H1 (cell line): ENCODE measurements at places on chromosomes 7 and 10.

DNA sequence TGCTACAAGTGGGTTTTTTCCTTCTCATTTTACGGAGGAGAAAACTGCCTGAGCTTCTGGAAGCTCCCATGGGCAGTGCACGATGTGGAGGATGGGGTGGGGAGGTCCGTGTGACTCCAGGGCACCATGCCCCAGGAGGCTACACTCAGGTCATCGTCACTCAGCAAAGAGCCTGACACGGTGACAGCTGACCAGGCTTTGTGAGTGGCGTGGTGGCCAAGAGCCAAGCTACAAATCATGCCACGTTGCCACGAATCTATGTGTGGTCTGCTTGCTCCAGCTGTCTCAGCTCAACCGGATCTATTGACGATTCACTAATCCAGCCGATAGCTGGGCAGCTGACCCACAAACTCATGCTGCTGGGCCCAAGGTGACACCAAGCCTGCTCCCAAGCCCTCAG lies 27.6 kb upstream of the C10orf71 start:
- no peak for DNase-seq

DNA sequence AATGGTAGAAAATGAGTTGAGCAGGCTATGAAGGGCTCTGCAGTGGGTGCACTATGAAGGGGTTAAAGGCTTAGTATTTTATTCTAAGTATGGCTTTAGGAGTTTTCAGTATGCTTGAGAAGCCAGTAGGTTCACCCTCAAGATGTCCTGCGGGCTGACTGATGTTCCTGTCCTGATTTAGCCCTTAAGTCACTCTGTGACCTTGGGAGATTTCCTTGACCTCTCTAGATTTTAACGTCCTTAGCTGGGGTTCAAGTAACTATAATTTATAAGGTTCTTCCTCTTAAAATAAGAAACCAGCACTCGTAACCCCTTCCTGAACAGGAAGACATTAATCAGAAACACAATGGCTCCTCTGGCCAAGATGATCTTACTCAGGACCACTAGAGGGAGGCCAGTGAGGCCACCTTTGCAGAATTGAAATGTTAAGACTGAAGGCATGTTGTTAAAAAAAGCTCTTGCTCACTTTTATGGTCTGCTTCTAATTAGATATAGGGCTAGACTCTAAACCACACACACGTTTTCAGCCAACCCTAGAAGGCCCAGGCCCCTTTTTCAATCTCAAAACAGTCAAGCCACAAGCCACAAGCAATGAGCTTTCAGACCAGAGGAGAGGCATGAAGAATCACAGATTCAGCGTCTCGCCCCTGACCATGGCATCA lies 41.9 kb downstream of the CDK1 start:
- no peak for DNase-seq

DNA sequence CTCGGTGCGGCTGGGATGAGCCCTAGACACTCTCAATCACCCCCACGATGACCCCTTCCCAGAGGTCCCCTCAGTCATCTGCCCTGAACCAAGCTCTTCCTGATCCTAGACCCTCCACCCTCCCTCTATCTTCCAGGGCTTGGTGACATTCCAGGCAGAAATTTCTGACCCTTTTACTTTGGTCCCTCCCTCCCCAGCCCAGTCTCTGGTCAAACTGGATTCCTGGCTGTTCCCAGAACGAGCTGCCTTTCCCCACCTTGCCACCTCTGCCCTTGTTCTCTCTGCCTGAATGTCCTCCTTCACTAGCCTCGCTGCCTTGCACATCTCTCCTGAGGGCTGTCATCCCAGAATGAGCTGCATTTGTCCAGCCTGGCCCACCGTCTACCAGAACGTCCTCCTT lies 1.3 kb upstream of the CLDN4 start:
- no peak for DNase-seq

GRCh38 chr10:47402641-47403301 lies 18.7 kb upstream of the ZNF488 start:
- peak; percentile 68 for DNase-seq

- DNase-seq: no peak
These were observed 105.7 kb downstream of the GRB10 start for GRCh38 chr7:50676740-50677637.

DNA sequence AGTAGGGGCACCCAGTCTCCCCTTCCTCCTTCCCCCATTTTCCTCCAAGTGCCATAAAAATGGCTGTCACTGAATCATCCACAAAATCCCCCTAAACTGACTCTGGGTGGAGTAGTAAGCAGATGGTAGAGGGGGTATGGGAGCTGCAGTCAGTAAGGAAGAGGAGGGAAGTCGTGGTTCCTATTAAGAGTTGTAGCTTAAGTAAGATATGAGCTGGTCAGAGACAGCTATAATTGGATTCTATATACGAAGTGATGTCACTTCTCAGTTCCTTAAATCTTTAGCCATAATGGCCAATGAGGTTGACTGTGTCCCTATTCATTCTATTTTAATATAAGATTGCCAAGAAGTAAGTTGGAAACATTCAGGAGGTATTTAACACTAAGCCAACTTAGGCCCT lies 131.7 kb downstream of the SLC16A9 start:
- no peak for DNase-seq

DNA sequence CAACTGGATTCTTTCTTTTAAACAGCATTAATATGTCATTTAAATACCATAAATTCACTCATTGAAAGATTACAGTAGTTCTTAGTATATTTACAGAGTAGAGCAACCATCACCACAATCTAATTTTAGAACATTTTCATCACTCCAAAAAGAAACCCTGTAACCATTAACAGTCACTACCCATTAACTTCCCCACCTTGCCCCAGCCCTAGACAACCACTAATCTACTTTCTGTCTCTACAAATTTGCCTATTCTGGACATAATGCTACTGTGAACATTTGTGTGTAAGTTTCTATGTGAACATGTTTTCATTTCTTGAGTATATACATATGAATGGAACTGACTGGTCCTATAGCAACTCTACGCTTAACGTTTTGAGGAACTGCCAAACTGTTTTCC lies 42.4 kb downstream of the P4HA1 start:
- DNase-seq: no peak

DNA sequence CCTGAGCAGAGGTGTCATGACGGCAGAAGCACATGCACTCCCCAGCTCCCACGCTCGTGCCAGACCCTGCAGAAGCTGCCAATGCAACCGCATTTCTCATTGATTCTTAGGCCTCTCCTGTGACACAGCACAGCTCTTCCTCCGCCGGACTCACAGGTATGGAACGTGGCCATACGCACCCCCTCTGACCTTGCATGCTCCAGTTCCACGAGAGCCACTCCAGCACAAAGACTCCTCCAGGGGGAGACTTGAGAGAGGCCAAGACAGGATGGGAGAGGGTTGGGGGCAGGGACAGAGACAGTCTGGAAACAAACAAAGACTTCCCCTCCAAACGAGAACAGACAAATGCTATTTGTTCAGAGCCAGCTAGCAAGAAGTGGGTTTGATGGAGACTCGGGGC lies 124.3 kb upstream of the PPP2R2D start:
- no peak for DNase-seq

DNA sequence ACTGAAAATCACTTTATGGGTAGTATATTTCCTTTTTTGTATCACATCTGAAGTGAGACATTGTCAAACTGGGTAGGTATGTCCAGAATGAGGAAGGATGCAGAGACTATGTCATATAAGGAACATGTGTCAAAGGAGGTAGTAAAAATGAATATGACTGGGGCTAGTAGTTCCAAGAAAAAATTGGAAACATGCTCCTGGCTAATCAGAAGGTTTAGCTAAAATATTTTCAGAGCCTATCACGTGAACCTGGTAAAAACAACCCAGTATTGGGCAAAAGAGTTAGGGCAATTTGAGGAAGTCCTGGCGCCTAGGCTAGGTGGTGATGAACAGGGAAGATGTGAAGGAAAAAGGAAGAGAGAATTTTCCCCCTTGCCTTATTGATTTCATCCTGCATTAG lies 26.4 kb downstream of the ENTPD1 start:
- DNase-seq: no peak

DNA sequence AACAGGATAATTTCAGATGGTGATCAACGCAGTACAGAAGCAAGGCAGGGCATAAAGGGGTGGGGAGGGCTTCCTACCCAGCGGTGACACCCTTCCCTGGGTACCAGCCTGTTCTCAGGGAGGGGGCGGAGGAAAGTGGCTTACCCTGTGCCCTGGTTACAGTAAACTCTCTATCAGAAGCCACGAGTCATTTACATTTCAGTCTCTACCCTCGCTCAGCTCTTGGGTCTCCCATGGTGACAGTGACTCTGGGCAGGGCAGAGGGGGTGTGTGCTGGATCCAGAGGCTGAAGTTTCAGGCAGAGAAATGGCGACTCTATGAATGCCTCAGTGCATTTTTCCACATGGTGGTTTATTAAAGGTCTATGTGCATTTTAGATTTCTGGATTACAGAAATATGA lies 107.0 kb downstream of the ADARB2 start:
- DNase-seq: no peak

DNA sequence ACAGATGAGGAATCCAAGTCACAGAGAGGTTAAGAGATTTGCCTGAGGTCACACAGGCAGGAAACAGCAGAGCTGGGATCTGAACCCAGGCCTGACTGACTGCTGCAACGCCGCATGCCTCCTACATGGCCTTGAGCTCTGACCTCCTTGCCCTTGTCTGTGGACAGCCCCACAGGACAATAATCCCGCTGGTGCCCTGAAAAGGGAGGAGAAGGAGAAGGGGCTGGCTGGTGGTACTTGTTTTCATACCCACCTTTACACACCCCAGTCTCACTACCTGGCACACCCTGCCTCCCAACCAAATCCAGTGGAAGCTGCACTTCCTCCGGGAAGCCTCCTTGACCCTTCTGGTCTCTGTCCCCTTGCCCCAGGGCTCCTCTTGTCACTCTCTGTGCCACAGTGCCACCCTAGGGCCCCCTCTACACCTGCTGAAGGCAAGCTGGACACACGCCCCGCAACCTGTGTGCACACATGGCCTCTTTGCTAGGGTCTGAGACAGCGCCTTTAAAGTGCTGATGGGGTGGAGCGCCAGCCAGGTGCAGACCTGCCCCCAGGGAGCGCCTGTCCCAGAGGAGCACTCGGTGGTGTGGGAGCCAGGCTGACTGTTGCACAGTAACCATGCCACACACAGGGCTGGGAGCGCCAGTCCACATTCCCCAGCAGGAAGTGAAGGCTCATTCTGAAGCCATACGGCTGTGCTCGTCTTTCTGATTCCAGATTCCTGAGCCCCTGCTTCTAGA lies 38.6 kb downstream of the ZCCHC24 start:
- no peak for DNase-seq

GRCh38 chr7:36865019-36865418 lies 140.7 kb upstream of the AOAH start:
- DNase-seq: no peak

DNA sequence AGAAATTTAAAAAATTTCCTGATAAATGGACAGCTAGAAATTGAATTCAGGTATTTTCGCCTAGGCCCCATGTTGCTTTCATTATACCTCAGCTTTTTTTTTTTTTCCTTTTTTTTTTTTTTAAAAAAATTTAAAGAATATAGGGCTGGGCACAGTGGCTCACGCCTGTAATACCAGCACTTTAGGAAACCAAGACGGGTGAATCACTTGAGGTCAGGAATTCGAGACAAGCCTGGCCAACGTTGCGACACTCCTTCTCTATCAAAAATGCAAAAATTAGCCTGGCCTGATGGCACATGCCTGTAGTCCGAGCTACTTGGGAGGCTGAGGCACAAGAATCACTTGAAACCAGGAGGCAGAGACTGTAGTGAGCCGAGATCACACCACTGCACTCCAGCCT lies 334.0 kb downstream of the SORCS1 start:
- no peak for DNase-seq
